Stimulated activated CD4-positive, alpha-beta T cell treated with anti-CD3 and anti-CD28 coated beads, TNF-alpha, amount 100 ng/mL, for 48 hours (primary cell): ENCODE measurements at places on chromosomes 2 and 18.

GRCh38 chr2:159285929-159286708 is at the start of gene WDSUB1:
WDSUB1 (minus strand) TSS chr2:159286703; CDS start chr2:159283069, 3,634 bp downstream.
- DNase-seq: no peak

- DNase-seq: no peak
Observed at GRCh38 chr2:48914477-48915089, 159.1 kb upstream of the LHCGR start.

DNA sequence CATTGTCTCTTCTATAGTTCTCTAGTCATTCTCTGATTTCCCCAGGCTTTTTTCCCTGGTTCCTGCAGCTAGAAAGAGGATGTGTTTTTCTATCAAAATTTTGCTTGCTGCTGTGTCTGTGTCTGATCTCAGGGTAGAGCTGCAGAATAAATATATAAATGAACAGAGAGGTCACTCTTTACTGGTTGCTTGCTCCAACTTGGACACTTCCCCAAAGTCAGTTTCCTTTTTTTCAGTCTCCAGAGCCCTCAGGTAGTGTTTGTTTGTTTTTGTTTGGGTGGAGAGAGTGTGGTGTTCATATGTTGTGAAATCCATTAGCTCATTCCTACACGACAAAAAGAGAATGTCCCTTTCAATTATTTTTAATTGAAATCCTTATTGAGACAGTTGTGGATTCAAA is 85.8 kb downstream of the CERS6 start:
- no peak for DNase-seq

GRCh38 chr18:35099911-35100310 is 58.7 kb downstream of the MAPRE2 start:
- DNase-seq: no peak

DNA sequence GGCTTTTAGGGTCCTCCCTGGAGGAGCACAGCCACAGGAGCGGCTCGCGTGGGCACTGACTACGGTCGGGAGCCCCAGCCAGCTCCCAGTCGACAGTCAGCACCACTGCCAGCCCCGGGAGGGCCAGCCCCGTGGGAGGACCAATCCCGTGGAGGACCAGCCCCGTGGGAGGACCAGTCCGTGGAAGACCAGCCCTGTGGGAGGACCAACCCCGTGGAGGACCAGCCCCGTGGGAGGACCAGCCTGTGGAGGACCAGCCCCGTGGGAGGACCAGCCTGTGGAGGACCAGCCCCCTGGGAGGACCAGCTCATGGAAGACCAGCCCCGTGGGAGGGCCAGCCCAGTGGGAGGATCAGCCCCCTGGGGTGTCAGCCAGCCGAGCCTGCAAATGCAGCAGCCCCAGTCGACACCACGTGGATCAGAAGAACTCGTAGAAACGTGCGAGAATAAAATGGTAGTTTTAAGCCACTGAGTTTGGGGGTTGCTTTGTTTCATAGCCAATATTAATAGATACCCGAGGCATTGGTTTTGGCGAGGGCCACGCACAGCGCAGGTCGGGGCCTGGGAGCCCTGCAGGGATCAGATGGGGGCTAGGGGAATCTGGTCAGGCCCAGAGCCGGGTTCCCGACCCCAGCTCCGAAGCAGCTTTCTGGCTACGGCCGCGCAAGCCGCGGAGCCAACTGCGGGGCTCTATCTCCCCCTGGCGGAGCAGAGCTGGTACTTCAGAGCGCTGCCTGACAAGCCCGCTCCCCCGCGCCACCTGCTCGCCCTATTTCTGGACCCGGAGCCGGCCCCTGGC is 73.0 kb downstream of the TEX51 start:
- DNase-seq: peak; percentile 44

GRCh38 chr2:157304811-157305722 is 20.6 kb downstream of the ERMN start:
- no peak for DNase-seq

- DNase-seq: no peak
Observed at GRCh38 chr2:169478745-169479256, 493 bp upstream of the BBS5 start.

- DNase-seq: no peak
Observed at GRCh38 chr2:134739879-134740301, 21.1 kb upstream of the TMEM163 start.

DNA sequence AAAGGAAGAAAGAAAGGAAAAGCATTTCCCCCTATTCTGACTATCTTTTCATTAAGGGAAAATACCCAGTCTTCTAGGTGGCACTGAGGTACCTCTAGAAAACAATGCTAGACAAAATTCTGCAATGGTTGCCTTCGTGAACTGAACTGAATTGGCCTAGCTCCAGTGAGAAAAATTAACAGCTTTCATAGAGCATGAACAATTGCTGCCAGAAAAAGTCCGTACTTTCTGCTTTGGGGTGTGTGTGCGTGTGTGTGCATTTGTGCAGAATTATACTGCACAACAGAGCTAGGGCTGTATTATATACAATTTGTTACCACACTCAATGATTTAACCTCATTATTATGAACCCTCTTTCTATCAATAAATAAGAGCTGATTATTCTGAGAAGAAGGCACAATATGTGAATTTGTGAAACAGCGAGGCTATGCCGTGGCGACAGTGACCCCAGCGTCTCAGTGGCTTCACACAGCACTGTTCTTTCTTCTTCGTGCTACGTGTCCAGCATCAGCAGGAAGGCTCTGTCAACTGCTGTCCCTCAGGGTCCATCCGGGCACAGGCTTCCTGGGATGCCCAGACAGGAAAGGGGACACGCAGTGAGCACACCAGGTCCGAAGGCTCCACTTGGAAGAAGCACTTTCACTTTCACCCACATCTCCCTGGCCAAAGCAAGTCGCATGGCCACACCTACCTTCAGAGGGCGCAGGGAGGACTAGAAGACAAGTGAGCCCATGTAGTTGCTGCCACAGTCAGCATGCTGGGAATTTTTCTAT is 47.5 kb downstream of the PTGR3 start:
- DNase-seq: peak; percentile 1

DNA sequence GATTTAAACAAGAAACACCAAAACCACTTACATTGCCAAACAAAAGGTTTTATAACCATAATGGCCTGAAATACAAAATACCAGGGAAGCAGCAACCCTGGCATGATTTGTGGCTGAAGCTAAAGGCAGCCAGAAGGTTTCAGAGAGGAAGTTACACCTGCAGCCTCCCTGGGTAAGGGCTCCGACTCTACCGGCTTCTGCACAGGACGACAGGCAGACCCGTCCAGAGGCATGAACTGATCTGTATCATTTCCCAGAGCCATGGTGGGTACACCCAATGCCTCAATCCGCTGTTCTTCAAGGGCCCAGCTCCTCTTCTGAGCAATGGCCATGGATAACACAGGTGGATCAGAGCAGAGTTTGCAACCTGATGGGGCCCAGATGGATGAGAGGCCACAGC is 71.6 kb downstream of the PXDN start:
- no peak for DNase-seq

- no peak for DNase-seq
Observed at GRCh38 chr18:68298330-68298729, 416.6 kb downstream of the TMX3 start.

DNA sequence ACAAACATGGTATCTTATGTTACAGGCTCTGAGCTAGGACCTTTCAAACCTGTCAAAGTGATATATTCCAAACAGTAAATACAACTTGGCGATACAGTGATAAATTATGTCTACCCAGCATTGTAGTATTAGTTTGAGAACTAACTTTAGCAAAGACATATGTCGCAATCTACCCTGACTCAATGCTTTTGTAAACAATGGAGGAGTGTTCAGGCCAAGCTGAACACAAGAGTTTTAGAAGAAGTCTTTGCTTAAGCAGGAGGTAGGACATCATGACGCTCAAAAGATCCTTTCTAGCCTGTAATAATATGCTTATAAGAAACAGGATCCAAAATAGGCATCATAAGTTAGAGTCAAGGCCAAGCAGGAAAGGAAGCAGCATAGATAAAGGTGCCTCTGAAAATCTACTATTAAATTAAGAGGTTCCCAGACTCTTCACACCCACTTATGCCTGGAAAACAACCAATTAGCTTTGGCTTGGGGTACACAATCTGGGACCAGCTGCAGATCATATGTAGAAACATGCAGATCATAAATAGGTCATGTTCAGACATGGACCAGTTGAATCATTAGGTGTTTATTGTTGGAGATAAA is 132.5 kb downstream of the CSRNP3 start:
- DNase-seq: no peak

GRCh38 chr18:77403969-77404535 is 154.4 kb downstream of the GALR1 start:
- DNase-seq: no peak

DNA sequence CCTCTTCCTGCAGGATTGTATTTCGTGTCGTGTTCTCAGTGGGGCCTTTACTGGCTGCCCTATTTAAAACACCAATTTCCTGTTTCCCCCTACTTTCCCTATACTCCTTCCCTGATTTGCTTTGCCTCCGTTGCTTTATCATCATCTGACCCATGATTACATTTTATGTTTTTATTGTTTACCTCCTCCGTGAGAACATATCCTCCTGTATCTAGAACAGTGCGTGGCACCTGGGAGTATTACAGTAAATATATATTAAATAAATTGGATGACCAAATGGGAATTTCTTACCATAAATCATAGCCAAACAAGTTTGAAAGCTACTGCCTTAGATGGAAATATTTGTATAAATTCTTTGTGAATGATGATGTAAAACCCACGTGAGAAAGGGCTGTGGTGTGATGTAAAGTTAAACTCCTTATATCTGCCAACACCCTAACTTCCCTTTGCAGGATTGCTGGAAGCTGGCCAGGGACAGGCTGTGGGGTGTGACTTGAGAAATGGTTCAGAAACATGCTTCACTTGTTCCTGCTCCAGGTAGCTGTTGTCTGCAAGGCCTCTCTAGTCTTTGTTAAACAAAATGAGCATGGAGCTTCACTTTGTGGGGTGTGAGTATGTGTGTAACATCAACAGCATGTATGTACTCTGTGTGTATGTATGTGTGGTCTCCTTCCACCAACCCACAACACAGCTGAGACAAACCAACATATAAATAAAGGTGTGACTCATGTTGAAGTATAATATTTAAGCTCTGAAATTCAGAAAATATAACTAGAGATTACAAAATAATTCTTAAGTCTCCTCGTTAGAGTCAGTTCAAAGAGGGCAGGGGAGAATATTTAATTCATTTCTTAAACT is 40.3 kb downstream of the LHCGR start:
- no peak for DNase-seq

GRCh38 chr18:47531717-47532116 is 280.3 kb upstream of the SKOR2 start:
- no peak for DNase-seq

DNA sequence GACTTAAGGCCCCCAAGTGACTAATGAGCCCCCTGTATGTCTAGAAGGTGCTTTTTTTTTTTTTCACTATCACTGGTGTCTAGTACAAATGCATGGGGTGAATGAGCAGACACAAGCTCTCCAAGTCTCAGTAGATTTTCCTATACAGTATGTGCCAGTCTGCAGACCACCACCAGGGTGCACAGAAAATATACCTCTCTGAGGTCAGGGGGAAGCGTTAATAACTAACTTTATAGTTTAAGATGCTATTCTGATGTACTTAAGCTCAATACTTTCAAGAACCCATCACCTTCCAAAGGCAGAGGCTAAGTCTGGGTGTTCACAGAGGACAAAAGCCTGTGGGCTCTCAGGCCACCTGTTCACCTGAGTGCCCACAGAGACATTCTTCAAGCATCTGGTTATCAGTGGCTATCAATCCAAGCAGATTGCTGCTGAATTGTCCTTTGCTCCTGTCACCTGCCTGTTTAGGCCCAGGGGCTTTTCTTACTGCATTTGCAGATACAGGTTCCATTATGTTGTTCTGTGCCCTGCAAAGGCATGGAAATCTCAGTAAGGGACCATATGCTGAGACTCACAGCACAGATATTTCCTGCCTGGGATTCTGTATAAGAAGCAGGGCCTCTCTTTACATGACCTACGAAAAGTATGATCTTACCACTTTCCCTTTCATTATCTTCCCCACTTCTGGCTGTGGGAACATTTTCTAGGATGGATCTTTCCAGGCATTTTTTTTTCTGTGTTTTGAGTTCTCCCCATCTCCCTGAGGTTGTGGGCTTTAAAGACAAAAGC is 534.6 kb downstream of the TNS1 start:
- DNase-seq: no peak

- DNase-seq: no peak
Observed at GRCh38 chr2:129780316-129781270, 198.9 kb upstream of the RAB6C start.

DNA sequence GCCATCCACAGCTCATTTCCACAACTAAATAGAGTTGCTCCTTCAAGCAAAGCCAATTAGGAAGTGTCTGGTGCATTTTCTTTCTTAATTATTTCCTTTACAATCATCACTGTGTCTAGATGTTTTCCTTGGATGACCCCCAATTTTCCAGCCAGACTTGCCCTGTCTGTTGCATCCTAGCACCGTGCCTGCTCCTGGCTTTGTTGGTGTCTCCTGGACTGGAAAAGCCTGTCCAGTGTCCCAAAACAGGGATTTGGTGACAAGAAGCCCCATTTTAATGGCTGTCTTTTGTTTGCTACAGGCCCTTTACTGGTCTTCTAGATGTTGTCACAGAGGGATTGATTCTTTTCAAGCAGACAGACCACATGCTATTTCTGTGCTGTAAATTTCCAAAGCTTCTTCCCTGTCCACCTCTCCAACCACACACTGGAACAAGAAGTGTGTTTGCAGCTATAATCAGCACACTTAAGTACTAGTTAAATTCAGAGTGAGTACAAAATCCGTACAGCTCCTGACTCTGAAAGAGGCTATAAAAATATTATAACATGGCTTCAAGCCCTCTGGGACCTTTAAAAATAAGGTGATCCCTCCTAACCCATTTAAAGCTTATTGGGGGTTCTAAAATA is 38.4 kb downstream of the RNF144A start:
- no peak for DNase-seq

DNA sequence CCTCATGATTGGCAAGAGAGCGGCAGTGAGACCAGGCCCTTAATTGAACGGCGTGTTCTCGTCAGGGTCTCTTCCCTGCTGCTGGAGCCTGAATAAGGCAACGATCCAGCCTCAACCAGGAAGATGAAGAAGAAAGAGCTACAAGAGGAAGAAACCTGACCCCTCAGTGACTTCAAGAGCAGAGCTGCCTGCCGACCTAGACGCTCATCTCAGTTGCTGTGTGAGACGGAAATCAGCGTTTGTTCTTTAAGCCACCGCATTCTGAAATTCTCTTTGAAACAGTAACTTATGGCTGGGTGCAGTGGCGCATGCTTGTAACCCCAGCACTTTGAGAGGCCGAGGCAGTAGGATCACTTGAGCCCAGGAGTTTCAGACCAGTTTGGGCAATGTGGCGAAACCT is 29.6 kb upstream of the KCNG3 start:
- DNase-seq: no peak
